ENCODE measurements at places on chromosomes 11 and 22.

DNA sequence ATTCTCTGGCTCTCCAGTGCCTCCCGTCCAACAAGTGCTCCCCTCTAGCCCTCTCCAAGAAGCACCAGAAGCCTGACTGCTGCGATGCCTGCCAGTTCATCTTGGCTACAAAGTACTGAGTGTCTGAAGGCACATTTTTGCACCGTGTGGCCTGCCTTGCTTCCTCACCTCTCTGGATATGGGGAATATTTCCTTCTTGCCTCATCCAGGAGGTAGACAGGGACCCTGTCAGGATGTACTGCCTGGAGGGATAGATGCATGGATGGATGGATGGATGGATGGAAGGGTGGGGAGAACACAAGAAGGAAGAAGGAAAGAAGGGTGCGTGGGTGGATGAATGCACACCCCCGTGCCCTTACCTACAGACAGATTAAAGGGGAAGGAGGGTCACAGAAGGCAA lies 27.6 kb downstream of the KCTD17 start:
- DNase-seq, result no peak

DNA sequence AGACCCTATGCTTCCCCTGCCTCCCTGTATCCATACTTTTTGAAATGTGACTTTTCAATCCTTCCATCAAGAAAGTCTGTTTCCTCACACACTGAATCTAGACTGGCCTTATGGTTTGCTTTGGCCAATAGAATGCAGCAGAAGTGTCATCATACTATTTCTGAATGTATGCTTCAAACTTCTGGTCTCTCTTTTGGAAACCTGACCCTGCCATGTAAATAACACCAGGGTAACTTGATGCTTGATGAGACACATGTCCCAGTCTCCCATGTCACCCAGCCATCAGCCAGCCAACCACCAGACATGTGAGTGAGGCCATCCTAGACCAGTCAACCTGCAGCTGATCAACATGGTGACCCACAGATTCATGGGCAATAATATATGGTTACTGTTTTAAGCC lies 29.7 kb upstream of the CAVIN3 start:
- DNase-seq, result no peak

DNA sequence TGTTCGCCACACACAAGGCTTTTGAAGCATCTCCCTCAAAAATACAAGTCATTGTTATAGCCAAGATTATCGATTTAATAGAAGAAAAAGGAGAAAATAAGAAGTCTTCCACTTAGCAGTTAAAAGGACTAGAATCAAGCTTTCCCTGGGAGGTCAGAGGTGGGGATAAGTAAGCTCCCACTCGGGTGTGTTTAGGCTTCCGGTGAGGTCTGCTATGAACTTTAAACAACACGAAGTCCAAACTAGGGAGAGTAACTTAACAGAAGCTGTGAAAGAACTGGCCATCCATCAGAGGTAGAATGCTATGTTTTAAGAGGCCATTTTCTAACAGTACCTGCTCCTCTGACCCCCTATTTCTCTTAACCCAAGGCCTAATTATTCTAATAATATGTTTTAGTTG lies 91.4 kb upstream of the APOA1 start:
- DNase-seq, result no peak

- peak; percentile 53 for DNase-seq
Observed at GRCh38 chr11:32892355-32893092, at the start of gene QSER1. Gene QSER1, plus strand, starts transcription at chr11:32892811. Its CDS starts 315 bp downstream, at chr11:32893126.

DNA sequence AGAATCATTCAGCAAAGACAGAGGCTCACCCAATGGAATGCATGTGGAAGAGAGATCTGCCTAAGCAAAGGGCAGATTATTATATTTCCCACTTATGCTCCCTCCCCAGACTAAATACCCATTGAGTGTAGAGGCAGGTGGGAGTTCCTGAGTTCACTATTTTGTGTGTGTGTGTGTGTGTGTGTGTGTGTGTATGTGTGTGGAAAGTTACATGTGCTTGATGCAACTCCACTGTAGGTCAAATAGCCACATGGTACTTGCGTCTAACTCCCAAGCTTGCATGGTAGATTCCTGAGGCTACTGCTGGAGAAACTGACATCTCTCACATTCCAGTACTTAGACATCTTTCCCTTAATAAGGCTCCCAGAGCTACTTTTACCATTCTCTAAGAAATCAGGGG lies 3.4 kb upstream of the COPB1 start:
- DNase-seq, result no peak

DNA sequence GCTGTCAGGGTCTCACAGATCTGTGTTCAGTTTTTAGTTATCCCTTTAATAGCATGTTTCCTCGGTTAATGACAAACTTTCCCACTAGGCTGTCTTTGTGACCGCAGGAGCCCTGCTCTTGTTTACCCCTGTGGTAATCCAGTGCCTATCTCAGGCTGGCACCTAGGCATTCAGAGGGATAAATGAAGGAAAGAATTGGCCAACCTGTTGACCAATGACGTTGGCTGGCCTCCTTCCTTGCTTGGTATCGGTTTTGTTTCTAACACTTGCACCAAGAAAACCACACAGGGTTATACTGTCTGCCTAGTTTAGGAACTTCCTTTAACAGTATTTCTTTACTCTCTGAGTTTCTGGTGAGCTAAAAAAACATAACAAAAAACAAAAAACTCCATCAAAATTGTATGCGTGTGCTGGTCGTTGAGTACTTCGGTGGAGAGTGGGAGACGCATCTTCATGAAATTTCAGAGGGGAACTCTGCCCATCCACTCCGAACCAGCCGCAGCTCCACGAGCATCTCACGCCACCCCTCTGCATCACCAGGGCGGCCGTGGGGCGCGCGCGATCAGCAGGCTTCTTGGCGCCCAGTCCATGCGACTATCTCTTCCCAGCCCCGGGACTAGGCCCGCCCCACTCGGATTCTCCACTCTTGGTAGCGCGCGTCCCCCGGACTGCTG lies 563 bp upstream of the ENDOD1 start:
- DNase-seq, result no peak

DNA sequence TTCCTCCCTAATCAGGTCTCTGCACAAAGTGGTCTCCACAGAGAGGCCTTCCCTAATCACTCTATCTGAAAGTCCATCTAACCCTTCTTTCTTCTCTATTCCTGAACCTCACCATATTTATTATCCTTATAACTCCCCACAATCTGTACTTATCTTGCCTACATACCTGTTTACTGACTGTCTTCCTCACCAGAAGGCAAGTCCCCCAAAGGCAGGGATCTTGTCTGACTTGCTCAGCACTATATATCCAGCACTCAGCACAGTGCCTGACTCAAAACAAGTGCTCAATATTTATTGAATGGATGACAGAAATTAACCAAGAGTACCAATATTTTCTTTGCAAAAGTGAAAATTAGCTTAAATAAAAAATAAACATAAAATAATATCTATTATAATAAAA lies 5.5 kb downstream of the DCUN1D5 start:
- DNase-seq, result no peak

- DNase-seq, result no peak
Observed at GRCh38 chr22:32991353-32992101, 66.7 kb downstream of the SYN3 start.

DNA sequence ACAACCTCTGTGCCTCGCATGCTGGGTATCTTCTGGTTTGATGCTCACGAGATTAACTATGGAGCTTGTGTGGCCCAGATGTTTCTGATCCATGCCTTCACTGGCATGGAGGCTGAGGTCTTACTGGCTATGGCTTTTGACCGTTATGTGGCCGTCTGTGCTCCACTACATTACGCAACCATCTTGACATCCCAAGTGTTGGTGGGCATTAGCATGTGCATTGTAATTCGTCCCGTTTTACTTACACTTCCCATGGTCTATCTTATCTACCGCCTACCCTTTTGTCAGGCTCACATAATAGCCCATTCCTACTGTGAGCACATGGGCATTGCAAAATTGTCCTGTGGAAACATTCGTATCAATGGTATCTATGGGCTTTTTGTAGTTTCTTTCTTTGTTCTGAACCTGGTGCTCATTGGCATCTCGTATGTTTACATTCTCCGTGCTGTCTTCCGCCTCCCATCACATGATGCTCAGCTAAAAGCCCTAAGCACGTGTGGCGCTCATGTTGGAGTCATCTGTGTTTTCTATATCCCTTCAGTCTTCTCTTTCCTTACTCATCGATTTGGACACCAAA lies 516 bp downstream of the OR52J3 start:
- no peak for DNase-seq

DNA sequence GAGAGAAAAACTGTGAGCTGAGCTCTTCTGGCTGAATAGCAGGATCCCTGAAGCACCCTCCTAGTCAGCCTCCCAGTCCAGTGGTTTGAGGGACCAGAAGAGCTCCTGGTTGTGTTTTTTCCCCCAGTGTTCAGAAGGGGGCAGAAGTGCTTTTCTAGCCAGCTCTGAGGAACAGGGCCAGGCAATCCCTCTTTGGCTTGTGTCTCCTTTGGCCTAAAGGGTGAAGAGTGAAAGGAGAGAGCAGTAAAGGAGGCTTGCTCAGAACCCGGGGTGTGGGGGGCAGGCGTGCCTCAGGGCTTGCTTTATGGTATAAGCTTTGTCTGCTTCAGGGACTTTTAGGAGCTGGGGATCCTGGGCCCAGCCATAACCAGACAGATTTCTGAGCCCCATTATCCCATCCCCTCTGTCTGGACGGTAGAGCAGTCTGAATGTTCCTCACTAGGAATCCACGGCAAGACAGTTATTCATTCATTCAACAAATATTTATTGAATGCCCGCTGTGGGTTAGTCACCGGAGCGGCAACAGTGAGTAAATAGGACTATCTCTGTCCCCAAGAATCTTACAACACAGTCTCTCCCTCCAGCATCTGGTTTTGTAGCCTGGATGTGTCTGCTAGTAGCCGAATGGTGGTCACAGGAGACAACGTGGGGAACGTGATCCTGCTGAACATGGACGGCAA lies 14.5 kb downstream of the ACP2 start:
- no peak for DNase-seq

DNA sequence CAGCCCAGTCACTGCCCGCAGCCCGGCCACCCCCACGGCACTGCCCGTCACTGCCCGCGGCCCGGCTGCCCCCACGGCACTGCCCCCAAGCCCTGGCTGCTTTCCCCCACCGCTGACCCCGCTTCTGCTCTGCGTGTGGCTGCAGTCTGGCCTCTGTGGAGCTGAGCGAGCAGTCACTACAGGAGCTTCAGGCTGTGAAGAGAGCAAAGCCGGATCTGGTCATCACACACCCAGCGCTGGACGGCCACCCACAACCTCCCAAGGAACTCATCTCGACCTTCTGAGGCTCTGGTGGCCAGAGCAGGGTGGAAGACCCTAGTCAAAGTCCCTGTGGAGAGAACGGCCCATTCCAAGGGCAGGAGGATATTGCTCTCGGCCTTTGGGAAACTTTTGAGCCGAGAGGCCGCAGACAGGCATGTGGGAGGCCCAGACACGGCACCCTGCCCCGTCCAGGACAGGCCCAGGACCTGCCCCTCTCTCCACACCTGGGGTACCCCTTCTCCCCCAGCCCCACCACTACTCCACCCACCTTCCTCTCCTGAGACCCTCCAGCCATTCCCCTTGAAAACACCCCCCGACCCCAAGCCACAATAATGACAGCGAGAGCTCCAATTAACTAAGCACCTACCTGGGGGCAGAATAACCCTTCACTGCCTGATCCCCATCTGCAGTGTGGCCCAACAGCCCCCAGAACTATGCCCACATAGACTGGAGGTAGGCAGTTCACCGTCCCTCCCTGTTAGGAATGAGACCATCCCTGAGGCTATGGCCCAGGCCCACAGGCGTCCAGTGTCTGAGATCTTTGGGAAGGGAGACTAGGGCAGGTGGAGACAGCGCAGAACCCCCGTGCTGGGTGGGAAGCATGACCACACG lies 3.7 kb upstream of the PGGHG start:
- DNase-seq, result no peak

DNA sequence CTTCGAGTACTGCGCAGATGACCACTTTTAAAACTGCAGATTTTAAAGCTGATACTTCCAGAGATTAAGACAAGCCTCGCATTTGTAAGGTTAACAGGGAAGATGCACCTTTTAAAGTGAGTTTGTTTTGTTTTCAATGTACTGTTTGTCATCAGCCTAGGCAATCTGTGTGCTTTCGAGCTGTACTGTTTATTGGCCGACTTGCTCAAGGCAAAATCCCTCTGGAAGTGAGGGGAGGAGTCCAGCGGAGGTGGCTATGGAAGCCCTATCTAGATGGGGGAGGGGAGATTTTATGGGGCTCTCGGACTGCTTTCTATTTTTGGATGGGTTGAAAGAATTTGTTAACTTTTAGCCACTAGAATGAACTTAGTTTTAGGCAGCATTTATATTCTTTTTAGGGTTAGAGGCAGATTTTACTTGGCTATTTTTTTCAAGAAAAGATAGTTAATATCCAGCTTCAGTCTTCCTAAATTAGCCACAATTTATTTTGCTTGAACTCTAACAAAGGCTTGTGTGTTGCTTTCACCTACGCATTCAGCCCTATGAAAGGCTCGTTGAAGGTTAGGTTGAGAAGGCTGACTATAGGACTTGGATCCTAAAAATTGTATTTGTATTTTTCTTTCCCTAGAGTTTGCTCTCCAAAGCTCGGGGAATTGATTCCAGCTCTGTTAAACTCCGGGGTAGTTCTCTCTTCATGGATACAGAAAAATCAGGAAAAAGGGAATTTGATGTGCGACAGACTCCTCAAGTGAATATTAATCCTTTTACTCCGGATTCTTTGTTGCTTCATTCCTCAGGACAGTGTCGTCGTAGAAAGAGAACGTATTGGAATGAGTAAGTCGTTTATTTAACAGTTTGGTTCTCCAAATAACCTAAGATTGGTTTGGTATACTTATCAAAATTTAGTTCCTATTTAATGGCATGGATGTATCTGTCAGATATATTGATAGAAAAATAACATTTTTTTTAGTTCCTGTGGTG lies 2.1 kb downstream of the WEE1 start:
- DNase-seq, result no peak

- no peak for DNase-seq
Observed at GRCh38 chr11:15618583-15619032, 503.9 kb downstream of the INSC start.

- no peak for DNase-seq
Observed at GRCh38 chr11:116931206-116931953, 94.0 kb upstream of the APOA1 start.

DNA sequence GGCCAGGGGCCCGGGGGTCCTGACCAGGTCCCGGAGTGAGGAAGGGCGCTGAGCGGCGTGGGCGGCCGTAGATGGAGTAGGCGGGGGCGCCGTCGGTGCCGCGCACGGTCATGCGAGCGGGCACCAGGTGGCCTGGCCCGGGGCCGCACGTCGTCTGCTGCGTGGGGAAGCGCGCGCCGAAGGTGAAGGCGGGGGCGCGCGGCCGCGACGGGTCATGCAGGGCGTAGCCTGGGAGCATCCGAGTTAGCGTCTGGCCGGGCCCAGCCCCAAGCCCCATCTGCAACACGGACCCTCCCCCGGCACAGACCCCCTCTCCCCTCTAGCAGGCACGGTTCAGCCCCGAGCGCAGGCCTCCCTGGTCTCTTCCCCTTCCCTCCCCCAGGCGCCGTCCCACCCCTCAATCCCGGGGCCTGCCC lies 1.7 kb upstream of the TYMP start:
- DNase-seq, result no peak

DNA sequence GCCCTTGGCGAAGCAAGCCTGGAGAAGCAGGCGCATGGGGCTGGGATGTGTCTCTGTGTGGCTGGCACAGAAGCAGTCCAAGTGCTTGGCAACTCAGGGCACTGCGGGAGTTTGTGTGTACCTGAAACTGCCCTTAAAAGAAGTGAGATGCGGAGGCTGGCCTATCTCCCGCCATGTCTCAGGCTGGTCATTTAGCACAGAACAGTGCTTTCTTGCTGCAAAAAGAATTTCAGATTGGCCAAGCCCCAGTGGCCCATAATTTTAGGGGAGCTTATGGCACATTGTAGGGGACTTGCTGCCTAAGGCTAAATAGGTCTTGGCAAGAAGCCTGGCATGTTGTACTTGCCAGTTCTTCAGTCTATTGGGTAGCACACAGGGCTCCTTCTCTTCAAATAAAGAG lies 16.4 kb downstream of the EHF start:
- DNase-seq, result no peak
